ENCODE measurements at places on chromosomes 1 and 21.

- DNase-seq, result peak; percentile 74
Measured at GRCh38 chr1:7669559-7670311, 101.4 kb upstream of the VAMP3 start.

DNA sequence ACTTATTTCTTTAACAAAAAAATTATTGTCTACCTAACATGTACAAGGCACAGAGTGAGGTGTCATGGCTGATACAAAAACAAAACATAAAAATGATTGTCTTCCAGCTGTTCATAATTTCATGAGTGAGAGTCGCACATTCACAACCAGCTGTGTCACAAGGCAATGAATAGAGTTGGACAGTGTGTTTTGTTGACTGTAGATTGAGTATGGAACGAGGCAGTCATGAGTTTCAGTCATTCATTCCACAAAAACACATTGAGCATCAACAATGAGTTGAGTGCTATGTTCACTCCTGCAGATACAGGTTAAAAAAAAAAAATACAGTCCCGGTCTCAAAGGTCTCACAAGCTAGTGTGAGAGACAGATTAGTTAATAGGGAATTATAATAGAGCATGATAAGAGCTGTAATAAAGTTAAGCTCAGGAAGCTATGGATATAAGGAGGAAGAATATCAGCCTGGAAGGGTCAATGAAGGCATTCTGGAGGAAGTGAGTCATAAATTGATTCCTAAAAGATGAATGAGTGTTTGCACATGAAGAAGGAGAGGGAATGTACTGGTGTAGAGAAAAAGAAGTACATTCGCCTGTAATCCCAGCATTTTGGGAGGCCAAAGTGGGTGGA, 47.8 kb upstream of the ARHGAP29 start:
- DNase-seq, result no peak

DNA sequence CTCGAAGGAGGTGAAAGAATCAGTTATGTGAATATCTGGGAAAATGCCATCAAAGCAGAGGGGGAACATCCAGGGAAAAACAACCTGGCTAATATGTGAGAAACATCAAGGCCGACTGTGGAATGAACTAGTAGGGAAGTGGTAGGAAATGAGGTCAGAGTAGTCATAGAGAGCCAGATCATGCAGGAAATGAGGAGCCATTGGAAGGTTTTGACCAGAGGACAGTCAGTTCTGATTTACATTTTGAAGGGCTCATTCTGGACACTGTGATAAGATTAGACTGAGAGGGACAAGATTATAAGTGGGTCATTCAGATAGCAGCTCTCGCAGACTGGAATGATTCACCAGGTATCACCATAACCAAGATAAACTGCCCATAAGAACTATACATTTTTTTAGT, 63.7 kb downstream of the SYT14 start:
- no peak for DNase-seq

DNA sequence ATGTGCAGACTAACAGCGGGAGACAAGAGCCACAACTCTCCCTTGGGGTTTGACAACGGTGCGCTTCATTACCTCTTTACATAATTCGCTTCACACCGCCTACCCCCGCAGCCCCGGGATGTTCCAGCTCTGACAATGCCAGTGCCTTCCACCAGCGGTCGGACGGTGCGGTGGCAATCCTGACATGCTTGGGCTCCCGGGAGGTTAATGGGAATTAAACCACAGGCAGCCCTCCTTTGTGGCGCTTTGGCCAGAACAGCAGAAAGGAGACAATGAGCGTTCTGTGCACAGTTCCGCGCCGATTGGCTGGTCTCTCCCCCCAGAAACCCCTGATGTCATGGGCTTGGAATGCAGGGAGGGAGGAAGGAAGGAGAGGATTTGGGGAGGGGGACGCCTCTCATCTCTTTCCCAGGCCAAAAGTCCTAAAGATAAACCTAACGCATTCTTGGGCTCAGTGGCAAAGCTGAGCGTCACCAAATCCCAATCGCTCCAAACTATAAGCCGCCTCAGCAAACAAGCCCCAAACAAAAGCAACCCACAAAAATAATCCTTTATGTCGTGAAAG, 1.3 kb downstream of the CNN3 start:
- DNase-seq, result peak; percentile 42

- DNase-seq, result no peak
Measured at GRCh38 chr1:76713535-76713934, 153.7 kb upstream of the ST6GALNAC5 start.

DNA sequence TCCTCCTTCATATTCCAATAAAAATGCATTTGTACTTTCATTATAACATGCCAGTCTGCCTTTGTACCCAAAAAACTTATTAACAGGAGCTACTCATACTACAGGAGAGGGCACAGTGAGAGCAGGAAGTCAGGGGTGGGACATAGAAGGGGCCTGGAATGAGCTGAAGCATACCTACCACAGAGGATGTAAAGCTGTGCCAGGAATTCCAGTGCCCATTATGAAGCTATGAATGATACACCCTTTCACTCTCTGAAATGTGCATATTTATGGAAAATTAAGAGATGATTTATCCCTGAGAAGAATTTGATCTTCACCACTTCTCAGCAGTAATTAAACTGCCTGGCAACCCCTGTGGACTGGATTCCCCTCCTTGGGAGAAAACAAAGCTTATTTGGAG, 65.8 kb downstream of the ATP5PO start:
- no peak for DNase-seq

DNA sequence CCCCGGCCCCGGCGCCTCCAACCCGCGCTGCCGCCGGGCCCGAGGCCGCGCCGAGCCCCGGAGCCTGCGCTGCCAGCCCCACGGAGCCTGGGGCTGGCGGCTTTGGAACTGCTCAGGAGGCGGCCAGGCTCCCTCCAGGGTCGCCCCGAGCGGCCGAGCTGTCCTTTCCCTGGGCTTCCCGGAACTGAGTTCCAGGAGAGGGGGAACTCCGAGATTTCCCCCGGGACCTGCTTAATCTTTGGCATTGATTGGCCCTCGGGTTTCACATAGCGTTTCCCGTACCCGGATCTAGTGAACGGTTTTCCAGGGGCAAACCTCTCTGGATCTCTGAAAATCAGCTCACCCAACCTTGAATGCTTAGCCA, 504 bp downstream of the H6PD start:
- no peak for DNase-seq

GRCh38 chr1:33517596-33518250, 45.3 kb downstream of the ZSCAN20 start:
- DNase-seq, result no peak

DNA sequence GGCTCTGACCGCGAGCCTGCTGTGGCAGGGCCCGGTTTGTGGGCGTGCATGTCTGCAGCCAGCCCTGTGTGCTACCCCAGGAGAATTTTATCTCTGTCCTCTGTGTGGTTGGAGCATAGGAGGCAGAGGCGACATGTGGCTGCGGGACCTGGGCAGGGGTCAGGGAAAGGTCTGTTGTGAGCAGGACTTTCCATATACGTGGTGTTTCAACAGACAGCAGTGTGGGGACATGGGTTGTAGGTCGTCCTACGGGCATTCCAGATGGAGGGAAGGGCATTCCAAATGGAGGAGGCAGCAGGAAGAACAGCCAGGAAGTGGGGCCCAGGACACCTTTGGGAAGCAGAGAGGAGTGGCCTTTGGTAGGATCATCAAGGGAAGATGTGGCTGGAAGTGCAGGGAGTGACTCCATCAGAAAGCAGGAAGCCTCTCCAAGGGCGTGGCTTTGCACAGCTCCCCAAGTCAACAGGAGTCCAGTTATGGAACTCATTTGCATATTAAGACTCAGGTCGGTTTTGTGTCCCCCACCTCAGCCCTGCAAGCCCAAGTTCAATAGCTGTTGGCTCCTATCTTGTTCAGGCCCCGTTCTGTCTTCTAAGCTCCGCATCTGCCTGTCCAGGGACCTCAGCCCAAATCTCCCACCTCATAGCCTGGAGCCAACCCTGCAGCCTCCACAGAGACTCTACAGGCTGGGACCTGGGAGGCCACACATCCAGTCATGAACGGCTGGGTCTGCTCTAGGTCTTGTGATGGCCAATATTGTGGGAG, 309.1 kb downstream of the MATN1 start:
- no peak for DNase-seq

GRCh38 chr1:231052777-231053176, 12.7 kb upstream of the FAM89A start:
- DNase-seq, result no peak

- peak; percentile 43 for DNase-seq
Measured at GRCh38 chr1:209389258-209389657, 194.3 kb upstream of the CAMK1G start.

- no peak for DNase-seq
Measured at GRCh38 chr1:204075890-204076846, 3.3 kb downstream of the SOX13 start.

GRCh38 chr1:156540955-156541354, 31.4 kb downstream of the IQGAP3 start:
- DNase-seq, result no peak

- DNase-seq, result peak; percentile 56
Measured at GRCh38 chr1:41282679-41283317, 40.7 kb upstream of the SCMH1 start.

- no peak for DNase-seq
Measured at GRCh38 chr1:2356911-2357845, 34.2 kb downstream of the MORN1 start.
